B cell (primary cell): ENCODE measurements at places on chromosomes 16 and 17. TPM values are rescaled to one million over a fixed set of nuclear protein-coding genes. Genes with fewer than 3 reads are reported as not detected.

TIMP2 gene
- total RNA-seq = 10.0 and 11.4 TPM in 2 replicates

- no peak for DNase-seq
Observed at GRCh38 chr16:31110106-31111034, 2.2 kb downstream of the BCKDK start.

DNA sequence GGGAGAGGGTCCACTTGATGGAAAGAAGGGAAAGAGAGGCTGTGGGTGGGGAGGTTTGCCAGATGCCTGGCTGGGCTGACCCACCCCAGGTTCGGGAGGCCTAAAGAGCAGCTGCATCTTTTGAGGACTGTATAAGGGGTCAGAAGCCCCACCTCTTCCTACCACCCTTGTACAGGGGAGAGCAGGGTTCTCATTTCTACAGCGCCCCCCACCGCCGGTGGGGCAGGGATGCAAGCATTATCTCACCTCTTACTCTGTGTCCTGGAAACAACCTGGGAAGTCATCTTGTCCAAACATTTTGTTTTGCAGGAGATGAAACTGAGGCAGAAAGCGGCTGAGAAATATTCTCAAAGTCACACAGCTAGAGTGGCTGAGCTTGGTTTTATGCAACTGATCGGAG is 22.5 kb upstream of the CCDC182 start:
- no peak for DNase-seq

- no peak for DNase-seq
Observed at GRCh38 chr16:86240716-86241363, 269.5 kb upstream of the FOXF1 start.

DNA sequence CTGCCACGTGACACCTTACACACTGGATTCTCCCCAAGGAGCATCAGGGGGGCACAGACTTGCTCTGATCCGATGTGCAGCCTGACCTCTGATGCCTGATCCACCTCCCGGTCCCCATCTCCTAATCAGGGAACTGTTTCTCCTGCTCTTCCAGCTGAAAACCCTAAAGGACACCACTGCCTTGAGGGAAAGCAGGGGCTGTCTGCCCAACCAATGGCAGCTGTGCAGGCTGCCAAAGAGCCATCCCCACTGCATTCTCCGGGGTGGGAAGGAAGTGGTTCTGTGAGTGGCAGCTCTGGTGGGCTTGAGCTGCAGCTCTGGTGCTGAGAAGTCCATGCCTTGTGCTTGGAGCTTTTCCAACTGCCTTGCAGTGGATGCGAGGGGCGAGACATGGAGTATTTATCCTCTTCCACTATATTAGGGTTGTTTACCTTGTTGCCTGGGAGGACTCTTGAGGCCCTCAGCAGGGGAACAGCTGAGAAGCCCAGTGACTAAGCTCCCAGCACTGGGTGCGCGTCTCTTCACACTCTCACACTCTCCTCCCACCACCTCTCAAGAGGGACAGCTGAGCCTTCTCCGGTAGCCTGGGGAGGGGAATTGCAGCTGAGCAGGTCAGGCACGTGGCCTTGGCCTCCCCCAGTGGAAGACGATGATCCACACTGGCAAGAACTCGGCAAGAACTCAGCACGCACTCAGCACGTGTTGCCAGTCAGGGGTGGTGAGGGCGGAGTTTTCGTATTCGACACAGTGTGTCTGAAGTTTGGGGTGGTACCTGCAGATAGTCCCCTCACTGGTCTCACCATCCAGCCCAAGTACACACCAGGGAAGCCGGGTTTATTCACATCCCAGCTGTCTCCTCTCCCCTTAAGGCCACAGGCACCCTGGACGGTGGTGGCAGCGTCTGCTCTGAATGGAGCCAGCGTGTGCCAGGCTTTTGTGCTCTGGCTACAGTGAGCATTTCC is 21.1 kb upstream of the SPATA32 start:
- no peak for DNase-seq

TBC1D3C gene
- 7.3 and 13.5 TPM in 2 replicates for total RNA-seq

- no peak for DNase-seq
Observed at GRCh38 chr16:2752850-2753732, 653 bp downstream of the SRRM2 start.

- DNase-seq = no peak
Observed at GRCh38 chr16:49650603-49651002, 205.3 kb downstream of the ZNF423 start.

GRCh38 chr16:56631197-56631596 is 1.3 kb upstream of the MT1M start:
- no peak for DNase-seq

GRCh38 chr17:7478276-7479212 is 887 bp downstream of the ZBTB4 start:
- DNase-seq = peak; percentile 79

- DNase-seq = no peak
Observed at GRCh38 chr17:2395258-2396181, 5.3 kb downstream of the MNT start.

DNA sequence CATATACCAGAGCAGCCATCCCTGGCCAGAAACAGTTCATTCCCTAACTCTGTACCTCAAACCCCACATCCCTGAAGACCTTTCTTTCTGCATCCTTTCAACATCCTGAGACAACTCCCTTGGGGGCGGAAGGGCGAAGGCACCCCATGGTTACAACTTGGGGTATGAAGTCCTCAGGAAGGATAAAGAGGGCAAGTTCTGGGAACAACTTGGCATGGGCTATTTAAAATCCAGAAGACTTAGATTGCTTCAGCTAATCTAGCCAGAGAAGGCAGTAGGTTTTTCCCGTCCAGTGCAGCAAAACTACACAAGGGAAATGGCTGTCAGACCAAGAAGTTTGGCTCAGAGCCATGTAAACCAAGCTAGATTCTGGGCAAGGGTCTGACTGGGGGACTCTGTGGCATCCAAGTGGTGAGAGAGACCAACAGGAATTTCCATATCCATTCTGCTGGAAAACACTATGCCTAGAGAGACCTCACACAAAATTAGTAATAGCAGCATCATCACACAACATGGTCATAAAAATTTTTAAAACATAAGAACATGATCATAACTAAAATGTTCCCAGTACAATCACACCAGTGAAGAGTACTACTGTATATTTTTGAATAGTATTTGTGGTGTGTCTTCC is 113.2 kb downstream of the CDYL2 start:
- no peak for DNase-seq

- no peak for DNase-seq
Observed at GRCh38 chr16:81652798-81653505, 126.1 kb upstream of the PLCG2 start.

- DNase-seq = no peak
Observed at GRCh38 chr17:51778842-51779241, 379.7 kb downstream of the CA10 start.

DNA sequence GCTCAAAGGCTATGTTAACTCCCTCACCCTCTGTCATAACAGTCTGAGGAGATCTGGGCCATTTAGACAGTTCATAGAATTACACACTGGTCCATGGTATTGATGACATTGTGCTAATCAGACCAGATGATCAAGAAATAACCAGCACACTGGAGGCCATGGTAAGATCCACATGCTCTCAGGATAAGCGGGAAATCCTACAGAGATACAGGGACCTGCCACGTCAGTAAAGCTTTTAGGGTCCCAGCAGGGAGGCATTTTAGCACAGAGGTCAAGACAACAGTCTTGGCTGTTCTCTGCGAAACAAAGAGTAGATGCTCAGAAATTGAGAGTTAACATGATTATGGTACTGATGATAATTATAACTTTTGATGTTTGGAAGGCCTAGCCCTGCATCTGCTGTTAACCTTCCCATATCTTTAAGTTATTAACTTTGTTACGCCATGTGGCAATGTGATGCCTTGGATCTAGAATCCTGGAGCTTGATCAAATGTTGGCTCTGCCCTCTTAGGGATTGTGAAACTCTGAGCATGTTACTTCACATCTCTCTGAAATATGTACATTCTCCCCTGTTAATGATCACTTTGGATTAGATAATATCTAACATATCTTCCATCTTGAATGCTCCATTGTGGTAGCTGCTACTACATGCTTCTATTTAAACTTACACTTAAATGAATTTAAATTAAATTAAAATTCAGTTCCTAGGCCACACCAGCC is 172.0 kb upstream of the SOX9 start:
- DNase-seq = no peak

- DNase-seq = no peak
Observed at GRCh38 chr16:68035227-68035626, 12.1 kb downstream of the DUS2 start.

DPEP2 gene
- 122 and 123 TPM in 2 replicates for total RNA-seq

GAST gene
- not detected in 2 replicates for total RNA-seq

DNA sequence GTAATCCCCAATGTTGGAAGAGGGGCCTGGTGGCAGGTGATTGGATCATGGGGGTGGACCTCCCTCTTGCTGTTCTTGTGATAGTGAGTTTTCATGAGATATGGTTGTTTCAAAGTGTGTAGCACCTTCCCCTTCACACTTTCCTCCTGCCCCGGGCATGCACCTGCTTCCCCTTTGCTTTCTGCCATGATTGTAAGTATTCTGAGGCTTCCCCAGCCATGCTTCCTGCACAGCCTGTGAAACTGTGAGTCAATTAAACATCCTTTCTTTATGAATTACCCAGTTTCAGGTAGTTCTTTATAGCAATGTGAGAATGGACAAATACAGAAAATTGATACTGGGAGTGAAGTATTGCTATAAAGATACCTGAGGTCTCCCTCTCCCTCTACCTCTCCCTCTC is 29.4 kb downstream of the RNF112 start:
- no peak for DNase-seq

DRC3 gene
- total RNA-seq = 0.17 TPM in 1 of 2 replicates, not detected in the other

DNA sequence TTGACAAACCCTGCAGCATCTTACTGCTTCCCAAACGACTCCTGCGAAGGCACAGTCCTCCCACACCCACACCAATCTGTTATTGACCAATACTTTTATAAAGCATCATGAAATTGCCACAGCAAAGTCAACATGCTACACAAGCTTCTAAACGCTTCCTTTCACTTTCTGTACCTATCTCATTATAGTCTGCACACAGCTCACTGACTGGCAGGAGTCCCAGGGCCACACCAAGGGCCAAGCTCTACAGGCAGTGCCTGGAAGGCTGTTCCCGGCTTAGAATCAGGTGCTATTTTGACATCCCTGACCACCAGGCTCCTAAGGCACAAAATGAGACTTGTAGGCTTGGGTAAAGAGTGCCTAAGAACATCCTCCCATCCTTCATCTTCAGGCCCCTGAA is 39.5 kb downstream of the USP7 start:
- DNase-seq = no peak

DNA sequence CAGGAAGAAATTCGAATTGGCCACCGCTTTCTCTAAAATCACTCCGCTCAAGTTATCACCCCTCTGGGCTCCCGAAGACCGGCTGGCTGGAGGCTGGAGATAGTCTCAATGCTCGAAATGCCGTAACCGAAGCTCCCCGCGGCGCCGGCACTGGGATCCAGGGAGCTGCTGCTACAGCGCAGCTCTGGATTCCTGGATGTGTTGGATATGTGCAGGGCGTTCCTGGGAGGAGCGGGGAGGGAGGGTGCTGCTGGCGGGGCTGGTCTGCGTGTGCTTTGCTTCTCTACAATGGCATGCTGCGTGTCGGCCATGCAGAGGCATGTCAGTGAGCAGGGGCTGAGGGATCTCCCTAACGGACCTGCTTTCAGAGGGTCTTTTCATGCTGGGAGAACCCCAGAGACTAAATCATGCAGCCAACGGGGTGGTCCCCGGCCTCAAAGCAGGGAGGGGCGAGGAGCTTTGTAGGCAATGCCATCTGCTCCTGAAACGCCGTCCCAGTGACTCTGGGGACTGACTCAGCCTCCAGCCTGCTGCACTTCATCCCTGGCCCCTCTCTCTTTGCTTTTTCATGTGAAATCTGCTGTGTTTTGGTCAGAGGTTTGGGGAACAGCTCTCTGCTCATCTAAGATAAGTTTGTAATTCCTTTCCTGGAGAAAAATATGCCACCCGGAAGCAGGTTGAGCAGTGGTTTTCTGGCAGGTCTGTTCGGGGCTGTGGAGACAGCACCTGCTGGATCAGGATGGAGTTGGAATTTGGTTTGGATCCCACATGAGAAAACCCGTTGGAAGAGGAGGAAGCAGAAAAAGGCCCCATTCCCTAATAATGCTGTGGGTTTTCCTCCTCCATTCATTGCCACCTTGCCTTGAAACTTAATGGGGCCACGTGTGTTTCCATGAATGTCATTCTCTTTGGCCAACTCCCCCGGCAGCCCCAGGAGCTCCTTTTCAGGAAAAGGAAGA is 311.4 kb downstream of the SEC14L1 start:
- no peak for DNase-seq

DNA sequence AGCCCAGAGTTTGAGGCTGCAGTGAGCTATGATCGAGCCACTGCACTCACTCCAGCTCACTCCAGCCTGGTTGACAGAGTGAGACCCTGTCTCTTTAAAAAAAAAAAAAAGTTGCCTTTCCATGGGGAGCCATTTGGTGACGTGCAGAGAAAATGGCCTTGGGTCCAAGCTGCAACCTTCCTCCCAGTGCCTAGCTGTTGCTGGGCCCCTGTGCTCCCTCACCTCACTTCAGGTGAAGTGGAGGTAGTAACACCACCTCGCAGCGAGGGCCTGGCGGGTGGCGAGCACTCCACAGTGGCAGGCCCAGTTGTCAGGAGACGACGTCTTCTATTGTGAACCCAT is 17.4 kb downstream of the SYT17 start:
- no peak for DNase-seq

DNA sequence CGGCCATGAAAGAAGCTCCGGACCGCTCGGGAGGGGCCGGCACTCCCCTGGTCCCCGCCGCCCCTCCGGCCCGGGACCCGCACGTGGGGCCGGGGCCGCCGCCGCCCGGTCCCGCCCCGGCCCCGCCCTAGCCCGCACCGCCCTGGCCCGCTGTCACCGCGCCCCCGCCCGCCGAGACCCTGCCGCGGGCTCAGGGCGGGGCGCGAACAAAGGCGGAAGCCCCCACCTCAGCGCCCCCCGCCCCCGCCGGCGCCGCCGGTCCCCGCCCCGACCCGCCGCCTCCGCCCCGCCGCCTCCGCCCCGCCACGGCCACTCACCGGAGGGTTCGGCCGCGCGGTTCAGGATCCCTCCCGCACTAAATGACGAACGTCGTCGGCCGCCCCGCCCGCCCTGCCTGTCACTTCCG is at the start of gene ARHGDIA:
Gene ARHGDIA (minus strand): TSS at position 357 of the 406 bp plus-strand sequence. CDS start 1,407 bp downstream, outside the sequence.
- DNase-seq = no peak

- DNase-seq = no peak
Observed at GRCh38 chr16:11679250-11679649, 11.0 kb downstream of the SNN start.

TBC1D3K gene
- total RNA-seq = not detected in 2 replicates

GRCh38 chr17:28041844-28042656 is 427 bp upstream of the NLK start:
- no peak for DNase-seq

DNA sequence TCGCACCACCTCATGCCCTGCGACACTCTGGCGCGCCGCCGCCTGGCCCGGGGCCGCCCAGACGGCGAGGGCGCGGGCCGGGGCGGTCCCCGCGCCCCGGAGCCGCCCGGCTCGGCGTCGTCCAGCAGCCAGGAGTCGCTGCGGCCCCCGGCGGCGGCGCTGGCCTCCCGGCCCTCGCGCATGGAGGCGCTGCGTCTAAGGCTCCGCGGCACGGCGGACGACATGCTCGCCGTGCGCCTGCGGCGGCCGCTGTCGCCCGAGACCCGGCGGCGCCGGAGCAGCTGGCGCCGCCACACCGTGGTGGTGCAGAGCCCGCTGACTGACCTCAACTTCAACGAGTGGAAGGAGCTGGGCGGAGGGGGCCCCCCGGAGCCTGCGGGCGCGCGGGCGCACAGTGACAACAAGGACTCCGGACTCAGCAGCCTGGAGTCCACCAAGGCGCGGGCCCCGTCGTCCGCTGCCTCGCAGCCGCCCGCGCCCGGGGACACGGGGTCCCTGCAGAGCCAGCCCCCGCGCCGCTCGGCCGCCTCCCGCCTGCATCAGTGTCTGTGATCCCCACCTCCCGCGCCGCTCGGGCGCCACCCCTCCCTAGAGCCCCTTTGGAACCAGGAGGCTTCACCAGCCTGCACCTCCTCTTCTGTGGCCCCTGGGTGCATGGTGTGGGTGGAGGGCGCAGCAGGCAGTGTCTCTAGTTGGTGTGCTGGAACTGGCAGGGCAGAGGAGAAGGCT is 82.3 kb downstream of the ARHGAP23 start:
- no peak for DNase-seq

TEKT1 gene
- not detected in 2 replicates for total RNA-seq
